ENCODE measurements at places on chromosomes 16 and 17. TPM values are rescaled to one million over a fixed set of nuclear protein-coding genes. Genes with fewer than 3 reads are reported as not detected.

The KRT31 gene
- total RNA-seq: not detected

The NOL11 gene
- 24.1 TPM for total RNA-seq

The GRAP gene
- total RNA-seq: 224 TPM

The DHRS7C gene
- total RNA-seq: not detected

The TBC1D3D gene
- total RNA-seq: 0.09 TPM
